ENCODE measurements at places on chromosomes 16 and 17. TPM values are rescaled to one million over a fixed set of nuclear protein-coding genes. Genes with fewer than 3 reads are reported as not detected.

APPBP2 gene
- total RNA-seq: 26.0 TPM

FBXW10 gene
- total RNA-seq: under 0.01 TPM

DNA sequence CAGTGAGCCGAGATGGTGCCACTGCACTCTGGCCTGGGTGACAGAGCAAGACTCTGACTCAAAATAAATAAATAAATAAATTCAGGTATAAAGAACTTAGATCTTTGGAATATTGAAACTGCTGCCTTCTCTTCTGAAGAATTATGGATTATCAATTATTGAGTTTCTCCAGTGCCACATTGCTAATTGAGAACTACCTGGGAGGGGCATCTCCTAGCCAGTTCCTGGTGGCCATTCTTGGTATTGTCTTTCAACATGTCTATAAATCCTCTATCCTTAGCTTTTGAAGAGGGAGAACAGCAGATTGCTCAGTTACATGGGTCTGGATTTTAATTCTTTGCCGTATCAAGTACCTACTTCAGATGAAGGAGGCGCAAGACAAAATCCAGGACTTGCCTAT is 29.2 kb downstream of the CALCOCO2 start:
- no peak for DNase-seq

- DNase-seq: no peak
Observed at GRCh38 chr16:86060381-86061317, 161.7 kb downstream of the IRF8 start.

- no peak for DNase-seq
Observed at GRCh38 chr16:21197112-21197511, 14.3 kb downstream of the ZP2 start.

DNA sequence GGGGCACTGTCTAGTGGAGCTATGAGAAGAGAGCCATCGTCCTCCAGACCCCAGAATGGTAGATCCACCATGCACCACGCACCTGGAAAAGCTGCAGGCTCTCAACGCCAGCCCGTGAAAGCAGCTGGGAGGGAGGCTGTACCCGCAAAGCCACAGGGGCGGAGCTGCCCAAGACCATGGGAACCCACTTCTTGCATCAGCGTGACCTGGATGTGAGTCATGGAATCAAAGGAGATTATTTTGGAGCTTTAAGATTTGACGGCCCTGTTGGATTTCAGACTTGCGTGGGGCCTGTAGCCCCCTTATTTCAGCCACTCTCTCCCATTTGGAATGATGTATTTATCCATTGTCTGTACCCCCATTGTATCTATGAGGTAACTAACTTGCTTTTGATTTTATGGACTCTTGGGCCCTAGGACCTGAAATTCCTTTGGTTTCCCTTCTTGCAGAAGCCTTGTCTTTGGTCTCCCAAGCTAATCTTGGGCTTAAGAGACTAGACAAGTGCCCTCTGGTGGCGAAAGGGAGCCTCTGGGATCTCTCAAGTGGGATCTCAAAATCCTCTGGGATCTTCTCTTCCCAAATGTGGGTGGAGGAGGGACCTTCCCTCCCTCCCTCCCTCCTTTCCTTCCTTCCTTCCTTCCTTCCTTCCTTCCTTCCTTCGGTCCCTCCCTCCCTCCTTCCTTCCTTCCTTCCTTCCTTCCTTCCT is 58.2 kb upstream of the HAPSTR1 start:
- DNase-seq: no peak

RHBDL1 gene
- total RNA-seq: 0.73 TPM

- DNase-seq: no peak
Observed at GRCh38 chr17:35607239-35607847, 20.2 kb downstream of the AP2B1 start.

DNA sequence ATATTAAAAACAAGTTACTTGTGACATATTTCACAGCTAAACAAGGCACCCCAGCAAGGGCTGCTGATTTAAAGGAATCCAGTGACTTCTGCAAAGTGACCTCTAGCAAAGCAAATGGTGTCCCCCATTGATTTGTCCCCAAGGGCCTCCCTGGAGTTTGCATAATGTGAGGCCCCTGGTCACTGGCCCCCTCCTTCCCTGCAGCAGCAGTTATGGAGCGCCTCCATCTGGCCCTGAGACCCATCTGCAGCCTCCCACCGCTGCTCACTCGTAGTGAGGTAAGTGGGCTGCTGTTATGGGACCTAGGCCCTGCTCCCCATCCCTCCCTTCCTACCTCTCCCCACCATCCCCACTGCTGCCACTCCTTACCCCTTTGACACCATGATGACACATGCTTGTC is 19.6 kb upstream of the EEF2K start:
- no peak for DNase-seq

- no peak for DNase-seq
Observed at GRCh38 chr17:66211047-66211810, 18.0 kb downstream of the APOH start.

MPP2 gene
- total RNA-seq: 0.92 TPM

GRCh38 chr16:6279286-6279685 is 1053.4 kb upstream of the RBFOX1 start:
- no peak for DNase-seq
